Activated T-cell treated with anti-CD3 and anti-CD28 coated beads, Interleukin-2, amount 50 U/mL, for 4 hours (primary cell): ENCODE measurements at places on chromosomes 3 and 15. TPM values are rescaled to one million over a fixed set of nuclear protein-coding genes. Genes with fewer than 3 reads are reported as not detected.
A peak's percentile ranks its signal among the peaks of the same experiment; 100 is the strongest.

DNA sequence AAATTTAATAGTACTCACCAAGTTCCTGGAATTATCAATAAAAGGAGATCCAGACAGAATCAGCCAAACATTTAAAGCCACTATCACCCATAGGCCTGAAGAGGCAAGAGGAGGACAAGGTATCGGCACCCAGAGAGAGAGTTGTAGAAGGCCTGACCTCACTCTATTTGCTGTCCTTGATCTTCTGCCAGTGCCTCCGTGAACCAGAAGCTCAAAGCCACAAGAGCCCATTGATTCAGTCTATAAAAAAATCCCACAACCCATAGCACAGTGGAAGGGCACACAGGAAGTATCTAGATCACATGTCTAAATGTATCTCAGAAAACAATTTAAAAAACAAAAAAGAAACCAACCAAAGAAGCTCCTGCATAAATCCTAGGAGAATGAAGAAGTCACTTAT lies 68.6 kb upstream of the FAM174B start:
- no peak for DNase-seq

- DNase-seq: no peak
Observed at GRCh38 chr15:56653107-56653506, 80.2 kb downstream of the ZNF280D start.

- DNase-seq: peak; percentile 46
Observed at GRCh38 chr3:45993421-45994027, 2.1 kb downstream of the FYCO1 start.

GRCh38 chr3:113242096-113242581 lies 30.8 kb downstream of the BOC start:
- no peak for DNase-seq

DNA sequence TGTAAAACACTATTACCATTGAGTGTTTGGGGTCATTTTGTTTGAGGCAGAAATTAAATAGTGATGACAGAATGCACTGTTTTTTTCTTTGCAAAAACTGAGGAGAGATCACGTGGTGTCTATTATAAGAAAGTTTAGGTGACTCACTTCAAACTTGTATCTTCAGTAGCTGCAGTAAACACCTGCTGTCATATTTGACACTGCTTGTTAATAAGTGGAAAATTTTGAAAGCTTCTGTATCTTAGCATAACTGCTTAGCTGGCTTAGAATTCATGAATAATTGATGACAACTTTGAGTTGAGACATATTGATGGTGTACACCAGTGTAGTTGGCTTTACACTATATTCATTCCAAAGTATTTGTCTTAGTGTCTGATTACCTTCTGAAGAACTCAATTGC lies 29.7 kb upstream of the MDFIC2 start:
- no peak for DNase-seq

DNA sequence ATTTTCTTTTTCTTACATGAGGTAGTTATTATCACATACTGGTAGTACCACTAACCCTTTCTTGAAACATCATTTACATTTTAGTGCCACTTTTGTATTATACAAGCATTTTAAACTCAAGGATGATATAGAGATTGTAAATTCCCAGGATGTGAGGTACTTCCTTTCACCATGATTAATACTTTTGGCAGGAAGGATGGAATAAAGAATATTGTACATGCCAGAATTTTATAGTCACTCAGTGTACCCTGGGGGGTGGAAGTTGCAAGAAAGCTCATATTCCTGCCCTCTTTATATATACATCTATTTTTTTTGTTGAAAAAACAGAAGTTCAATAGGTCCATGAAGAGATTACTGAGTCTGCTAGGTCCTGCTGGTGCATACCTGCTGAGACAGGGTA lies 141.0 kb upstream of the PLSCR5 start:
- DNase-seq: no peak

- no peak for DNase-seq
Observed at GRCh38 chr3:150269526-150269925, 138.6 kb upstream of the TSC22D2 start.

DNA sequence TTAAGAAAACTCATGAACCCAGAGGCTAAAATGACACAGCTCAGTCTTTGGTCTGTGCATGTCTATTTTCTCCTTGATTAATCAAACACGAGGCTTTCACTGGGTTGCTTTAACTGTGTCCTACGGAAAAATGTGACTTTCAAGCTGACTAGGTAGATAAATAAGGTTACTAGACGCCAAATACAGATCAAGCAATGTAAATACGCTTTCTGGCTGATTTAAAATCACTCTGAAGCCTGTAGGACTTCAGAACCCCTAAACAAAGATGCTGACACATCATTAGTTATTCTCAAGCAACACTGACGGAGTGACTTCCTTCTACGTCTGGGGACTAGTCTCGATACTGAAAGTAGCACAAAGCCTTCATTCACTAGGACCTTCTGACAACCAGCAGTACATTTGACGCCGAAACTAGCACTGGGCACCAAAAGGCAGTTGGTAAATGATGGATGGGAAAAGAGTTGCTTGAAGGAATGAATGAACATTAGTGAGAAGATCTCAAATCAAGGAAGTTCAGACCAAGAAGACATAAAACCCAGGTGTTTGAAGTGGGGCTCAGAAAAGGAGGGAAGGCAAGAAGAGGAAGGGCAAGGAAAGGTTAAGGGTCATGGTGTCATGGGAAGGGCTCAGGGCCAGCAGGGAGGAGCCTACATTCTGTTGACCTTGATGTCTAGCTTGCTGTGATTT lies 67.1 kb upstream of the CDV3 start:
- no peak for DNase-seq

DNA sequence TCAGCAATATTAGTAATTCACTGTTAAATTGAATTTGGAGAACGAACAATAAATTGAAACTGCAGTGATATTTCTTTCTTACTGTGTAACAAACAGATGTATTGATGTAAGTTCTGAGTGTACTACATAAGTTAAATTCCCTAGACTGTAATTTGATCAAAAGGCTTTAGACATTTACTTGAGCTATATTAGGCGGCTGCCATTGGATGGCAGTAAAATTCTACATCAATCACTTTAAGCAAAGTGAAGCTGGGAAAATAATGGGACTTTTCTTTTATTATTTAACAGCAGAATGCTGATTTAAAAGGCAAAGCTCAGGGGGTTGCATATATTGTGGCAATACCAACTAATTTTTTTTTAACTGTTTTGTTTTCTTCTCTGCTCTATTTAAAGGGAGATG lies 212.6 kb upstream of the PLSCR5 start:
- DNase-seq: no peak

- no peak for DNase-seq
Observed at GRCh38 chr3:100560426-100560825, 49.0 kb upstream of the ADGRG7 start.

- peak; percentile 59 for DNase-seq
Observed at GRCh38 chr3:196219194-196219969, 3.0 kb downstream of the SLC51A start.

DNA sequence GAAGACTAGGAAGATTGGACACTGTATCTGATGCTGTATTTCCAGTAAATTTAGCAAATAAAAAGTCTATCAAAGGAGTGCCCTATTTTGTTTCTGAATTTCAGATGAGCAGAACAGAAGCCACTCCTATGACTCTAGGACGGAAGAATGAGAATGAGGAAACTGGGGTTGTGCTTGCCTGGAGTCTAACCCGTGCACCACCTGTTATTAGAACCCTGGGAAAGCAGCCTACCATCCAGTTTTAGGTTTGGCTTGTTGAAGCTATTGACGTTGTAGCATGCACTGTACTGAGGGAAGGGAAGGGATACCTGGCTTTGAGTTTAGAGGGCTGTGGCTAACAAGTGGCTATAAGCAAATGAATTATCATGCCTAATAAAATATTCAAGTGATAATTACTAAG lies 318.5 kb downstream of the SLC9A9 start:
- no peak for DNase-seq

DNA sequence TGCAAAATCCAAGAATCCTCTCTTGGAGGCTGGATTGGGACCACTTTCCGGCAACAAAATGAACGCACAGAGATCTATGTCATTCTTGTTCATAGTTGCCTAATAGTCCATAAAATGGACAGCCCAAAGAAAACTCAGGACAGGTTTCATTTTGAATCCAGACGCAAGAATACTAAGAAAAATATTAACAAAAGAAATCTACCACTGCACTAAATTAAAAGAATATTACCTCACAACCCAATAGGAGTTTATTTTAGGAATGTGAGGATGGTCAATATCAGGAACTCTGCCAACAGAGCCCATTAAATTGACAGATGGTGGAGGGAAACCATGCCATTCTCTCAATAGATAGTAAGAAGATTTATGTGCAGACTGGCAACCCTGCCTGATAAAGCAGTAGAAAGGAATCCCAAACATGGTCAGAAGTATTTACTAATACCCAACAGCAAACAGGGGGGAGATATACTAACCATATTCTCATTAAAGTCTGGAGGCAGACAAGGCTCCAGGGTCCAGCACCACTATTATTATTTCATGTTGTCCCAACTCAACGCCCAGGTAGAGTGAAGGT lies 127.6 kb downstream of the SMAD6 start:
- no peak for DNase-seq

- peak; percentile 36 for DNase-seq
Observed at GRCh38 chr3:186825294-186825821, 17.2 kb upstream of the ADIPOQ start.

- no peak for DNase-seq
Observed at GRCh38 chr3:46574243-46574646, 8.1 kb upstream of the LRRC2 start.

DNA sequence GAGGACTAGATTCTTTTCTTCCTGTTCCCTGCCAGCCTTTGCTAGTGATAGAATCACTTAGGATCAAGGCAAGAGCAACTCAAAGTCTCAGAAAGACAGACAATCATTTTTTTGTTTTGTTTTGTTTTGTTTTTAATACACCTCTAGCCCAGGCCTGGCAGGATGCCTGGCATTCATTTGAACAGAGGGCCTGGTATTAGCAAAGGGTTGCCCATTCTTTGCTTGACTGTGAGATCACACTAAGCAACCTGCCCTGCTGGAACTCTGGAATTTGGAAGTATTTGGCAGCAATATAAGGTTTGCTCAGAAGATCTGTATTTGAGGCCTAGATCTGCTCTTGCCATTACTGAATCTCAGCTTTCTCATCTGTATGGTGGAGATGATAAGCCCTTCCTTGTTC lies 21.8 kb upstream of the ATP13A5 start:
- DNase-seq: no peak

DNA sequence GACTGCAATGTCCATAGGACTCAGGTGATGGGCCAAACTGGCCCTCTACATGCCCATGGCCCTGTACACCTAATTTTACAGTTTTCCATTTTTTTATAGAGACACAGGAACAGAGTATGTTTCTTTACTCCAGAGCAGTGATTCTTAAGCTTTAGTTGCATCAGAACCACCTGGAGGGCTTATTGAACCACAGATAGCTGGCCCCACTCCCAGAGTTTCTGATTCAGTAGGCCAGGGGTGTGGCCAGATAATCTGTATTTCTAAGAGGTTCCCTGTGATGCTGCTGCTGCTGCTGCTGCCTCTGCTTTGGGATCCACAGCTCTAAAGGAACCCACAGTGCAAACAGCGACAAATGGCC lies 5.1 kb downstream of the RBP1 start:
- DNase-seq: no peak

DNA sequence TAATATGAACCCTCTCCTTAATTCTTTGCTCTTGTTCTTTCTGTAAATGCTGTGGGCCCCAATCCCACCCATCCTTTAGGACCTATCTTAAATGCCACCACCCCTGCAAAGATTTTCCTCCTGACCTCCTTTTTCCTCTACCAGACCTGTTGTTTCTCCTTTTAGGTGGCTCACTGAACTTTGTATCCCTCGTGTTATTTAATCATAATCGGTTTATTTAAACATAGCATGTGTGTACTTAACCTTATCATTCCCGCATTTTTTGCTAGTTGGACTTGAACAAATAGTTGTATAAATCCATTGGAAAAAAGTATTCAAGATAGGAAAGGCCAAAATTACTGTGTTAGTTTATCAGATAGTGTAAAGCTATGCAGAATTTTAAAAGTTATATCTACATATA lies 988 bp upstream of the NFKBIZ start:
- DNase-seq: no peak

GRCh38 chr3:151082880-151083838 lies 2.3 kb upstream of the MED12L start:
- no peak for DNase-seq

GRCh38 chr15:63945838-63946298 lies 100.4 kb downstream of the DAPK2 start:
- no peak for DNase-seq

GRCh38 chr3:196555295-196555694 lies 13.1 kb downstream of the WDR53 start:
- no peak for DNase-seq

GRCh38 chr15:81032818-81033217 lies 32.1 kb downstream of the TLNRD1 start:
- no peak for DNase-seq

Gene PARL
- 102 TPM for total RNA-seq

Gene BCHE
- total RNA-seq: not detected

Gene RLBP1
- not detected for total RNA-seq

Gene ACP3
- not detected for total RNA-seq

Gene MEX3B
- total RNA-seq: 0.71 TPM

Gene DUOX2
- 0.11 TPM for total RNA-seq

Gene ANKDD1A
- total RNA-seq: 1.4 TPM

Gene FEZF2
- total RNA-seq: not detected

Gene KBTBD12
- total RNA-seq: 0.05 TPM

Gene ZNF619
- 4.4 TPM for total RNA-seq

Gene GABRB3
- total RNA-seq: 0.21 TPM

Gene RHCG
- total RNA-seq: not detected
